ENCODE measurements at places on chromosomes 12 and 14. TPM values are rescaled to one million over a fixed set of nuclear protein-coding genes. Genes with fewer than 3 reads are reported as not detected.
A peak's percentile ranks its signal among the peaks of the same experiment; 100 is the strongest.

- no peak overlapping the region for H3K27ac ChIP-seq
- no peak for DNase-seq
- H3K27me3 ChIP-seq, result no peaks in the 10 kb centered on the region
- no peaks in the 10 kb centered on the region for H3K4me1 ChIP-seq
- no peak overlapping the region for H3K4me3 ChIP-seq
- H3K36me3 ChIP-seq, result no peaks in the 10 kb centered on the region
Observed at GRCh38 chr14:95069547-95069946, 87.8 kb downstream of the DICER1 start.

DNA sequence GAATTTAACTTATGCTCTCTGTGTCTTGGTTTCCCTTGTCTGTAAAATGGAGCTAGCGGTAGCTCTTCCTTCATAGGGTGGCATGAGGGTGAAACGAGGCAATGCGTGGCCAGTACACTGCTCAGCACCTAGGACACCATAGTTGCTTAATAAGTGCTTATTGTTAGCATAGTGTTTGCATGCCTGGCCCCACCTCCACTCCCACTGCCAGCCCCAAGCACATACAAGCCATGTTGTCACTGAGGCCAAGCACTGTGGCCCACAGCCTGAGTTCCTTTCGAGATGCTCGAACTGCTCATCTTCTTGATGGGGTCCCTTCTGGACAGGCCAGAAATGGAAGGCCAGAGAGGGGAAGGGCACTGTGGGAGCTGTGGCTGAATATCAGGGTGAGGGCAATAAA, 839 bp downstream of the FICD start:
- no peak for DNase-seq
- H3K36me3 ChIP-seq, result peaks cover 32% of the 10 kb centered on the region
- H3K4me1 ChIP-seq, result peaks cover 8% of the 10 kb centered on the region
- peak overlapping the region; percentile 81 for H3K27ac ChIP-seq
- peak overlapping the region; percentile 86 for H3K4me3 ChIP-seq

GRCh38 chr14:37237094-37237493, 39.4 kb downstream of the MIPOL1 start:
- no peaks in the 10 kb centered on the region for H3K36me3 ChIP-seq
- no peaks in the 10 kb centered on the region for H3K4me1 ChIP-seq
- no peaks in the 10 kb centered on the region for H3K27me3 ChIP-seq
- H3K27ac ChIP-seq, result no peak overlapping the region
- no peak for DNase-seq

GRCh38 chr12:116053479-116054200, 223.9 kb downstream of the MED13L start:
- peak; percentile 64 for DNase-seq
- H3K27ac ChIP-seq, result peak overlapping the region; percentile 56
- no peaks in the 10 kb centered on the region for H3K36me3 ChIP-seq
- H3K4me1 ChIP-seq, result peaks cover 32% of the 10 kb centered on the region
- peak overlapping the region; percentile 9 for H3K4me3 ChIP-seq

COL2A1 gene
- total RNA-seq, result under 0.01 TPM

ASCL1 gene
- not detected for total RNA-seq

MYBPC1 gene
- not detected for total RNA-seq

All from osteoblast (primary cell).